ENCODE measurements at places on chromosomes 13 and 19. TPM values are rescaled to one million over a fixed set of nuclear protein-coding genes. Genes with fewer than 3 reads are reported as not detected.

DNA sequence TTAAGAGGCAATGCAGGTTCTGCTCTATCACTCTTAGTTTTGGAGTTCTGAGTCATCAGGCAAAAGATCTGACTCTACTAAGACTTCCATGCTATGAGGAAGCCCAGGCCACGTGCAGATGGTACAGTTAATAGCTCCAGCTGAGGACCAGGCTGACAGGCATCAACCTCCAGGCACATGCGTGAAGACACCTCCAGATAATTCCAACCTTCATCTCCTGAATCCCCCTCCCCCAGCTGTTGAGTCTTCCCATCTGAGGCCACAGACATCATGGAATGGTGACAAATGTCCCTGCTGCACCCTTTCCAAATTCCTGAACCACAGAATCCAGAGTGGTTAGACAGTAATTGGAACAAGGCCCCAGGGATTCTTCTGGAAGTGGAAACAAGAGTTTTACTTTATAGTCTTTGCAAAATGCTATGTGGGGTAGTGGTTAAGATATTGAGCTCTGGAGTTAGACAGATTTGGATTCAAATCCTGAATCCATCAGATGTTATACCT, 183.8 kb downstream of the KLF5 start:
- DNase-seq: no peak

The MBD3L3 gene
- total RNA-seq: not detected

The ADPRHL1 gene
- 1.4 TPM for total RNA-seq

- DNase-seq: no peak
These were observed 112.4 kb upstream of the VSTM2B start for GRCh38 chr19:29413435-29413834.

GRCh38 chr19:49710372-49710951, 19.5 kb downstream of the CPT1C start:
- no peak for DNase-seq

GRCh38 chr19:49939721-49940481, 10.6 kb upstream of the NUP62 start:
- no peak for DNase-seq

GRCh38 chr19:52946322-52947310, 16.1 kb downstream of the ZNF816 start:
- peak; percentile 99 for DNase-seq

DNA sequence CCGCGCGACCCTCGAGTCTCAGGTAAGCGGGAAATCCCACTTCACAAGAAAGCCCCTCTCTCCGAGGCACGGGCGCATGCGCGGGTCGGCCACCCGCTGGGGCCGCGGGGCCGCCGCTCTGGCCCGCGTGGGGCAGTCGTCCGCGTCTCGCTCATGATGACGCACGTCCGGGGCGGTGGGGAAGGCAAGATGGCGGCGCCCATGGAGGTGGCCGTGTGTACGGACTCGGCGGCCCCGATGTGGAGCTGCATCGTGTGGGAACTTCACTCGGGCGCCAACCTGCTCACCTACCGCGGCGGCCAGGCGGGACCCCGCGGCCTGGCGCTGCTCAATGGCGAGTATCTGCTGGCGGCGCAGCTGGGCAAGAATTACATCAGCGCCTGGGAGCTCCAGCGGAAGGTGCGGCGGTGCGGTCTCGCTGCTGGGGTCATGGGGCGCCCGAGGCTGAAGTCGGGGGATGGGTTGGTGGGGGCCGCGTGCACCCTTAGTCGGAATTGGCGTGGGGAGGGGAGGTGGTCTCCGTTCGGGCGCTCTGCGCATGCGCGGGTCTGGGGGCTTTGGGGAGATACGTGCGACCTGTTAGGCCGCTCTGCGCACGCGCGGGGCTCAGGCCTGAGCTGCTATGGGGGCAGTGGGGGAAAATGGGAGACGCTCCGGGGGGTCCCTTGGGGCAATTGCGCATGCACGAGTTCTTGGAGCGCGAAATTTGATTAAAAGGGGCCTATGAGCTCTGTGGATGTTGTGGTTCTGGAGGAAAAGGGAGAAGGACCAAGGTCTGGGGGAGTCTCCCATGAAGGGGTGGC, at the start of gene WDR18:
Gene WDR18, plus strand, starts transcription at position 181 of the 803 bp plus-strand sequence. Its CDS starts 9 bp downstream, at position 190.
- DNase-seq: peak; percentile 91

The ZNF100 gene
- 23.6 TPM for total RNA-seq

- DNase-seq: no peak
These were observed 26.3 kb upstream of the SERP2 start for GRCh38 chr13:44347301-44347700.

Measured in WTC11 (cell line).